Heart left ventricle (tissue), 16 donors: ENCODE measurements at places on chromosomes 6 and 20. TPM values are rescaled to one million over a fixed set of nuclear protein-coding genes. Genes with fewer than 3 reads are reported as not detected.

Gene IRF4
- total RNA-seq: 0.37 TPM

Gene PLN
- 3,015 TPM for total RNA-seq

DNA sequence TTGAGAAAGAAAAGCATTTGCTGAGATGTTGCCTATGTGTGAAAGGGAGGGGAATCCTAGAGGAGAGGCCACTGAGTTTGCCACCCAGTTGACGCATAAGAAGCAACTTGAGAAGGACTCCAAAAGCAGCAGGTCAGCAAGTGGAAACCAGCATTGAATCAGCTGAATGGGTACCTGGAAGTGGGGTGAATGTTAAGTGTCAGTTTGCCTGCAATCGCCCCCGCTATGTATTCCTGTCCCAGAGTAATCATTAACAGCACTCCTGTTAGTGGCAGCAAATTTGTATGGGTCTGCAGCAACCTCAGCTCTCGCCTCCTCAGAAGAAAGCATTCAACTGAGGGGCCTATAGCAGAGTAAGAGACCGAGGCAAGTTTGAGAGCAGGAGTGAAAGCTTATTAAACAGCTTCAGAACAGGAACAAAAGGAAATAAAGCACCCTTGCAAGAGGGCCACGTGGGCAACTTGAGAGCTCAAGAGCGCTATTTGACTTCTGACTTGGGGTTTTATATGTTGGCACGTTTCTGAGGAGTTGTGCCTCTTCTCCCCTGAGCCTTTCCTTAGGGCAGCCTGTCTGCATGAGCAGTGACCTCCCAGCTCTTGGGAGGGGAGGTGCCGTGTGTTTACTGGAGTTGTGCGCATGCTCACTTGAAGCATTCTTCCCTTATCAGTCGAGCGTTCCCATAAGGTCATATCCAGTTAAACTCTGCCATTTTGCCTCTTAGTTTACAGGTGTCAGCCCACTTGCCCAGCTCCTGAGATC, 122.6 kb upstream of the PHACTR1 start:
- DNase-seq: no peak

DNA sequence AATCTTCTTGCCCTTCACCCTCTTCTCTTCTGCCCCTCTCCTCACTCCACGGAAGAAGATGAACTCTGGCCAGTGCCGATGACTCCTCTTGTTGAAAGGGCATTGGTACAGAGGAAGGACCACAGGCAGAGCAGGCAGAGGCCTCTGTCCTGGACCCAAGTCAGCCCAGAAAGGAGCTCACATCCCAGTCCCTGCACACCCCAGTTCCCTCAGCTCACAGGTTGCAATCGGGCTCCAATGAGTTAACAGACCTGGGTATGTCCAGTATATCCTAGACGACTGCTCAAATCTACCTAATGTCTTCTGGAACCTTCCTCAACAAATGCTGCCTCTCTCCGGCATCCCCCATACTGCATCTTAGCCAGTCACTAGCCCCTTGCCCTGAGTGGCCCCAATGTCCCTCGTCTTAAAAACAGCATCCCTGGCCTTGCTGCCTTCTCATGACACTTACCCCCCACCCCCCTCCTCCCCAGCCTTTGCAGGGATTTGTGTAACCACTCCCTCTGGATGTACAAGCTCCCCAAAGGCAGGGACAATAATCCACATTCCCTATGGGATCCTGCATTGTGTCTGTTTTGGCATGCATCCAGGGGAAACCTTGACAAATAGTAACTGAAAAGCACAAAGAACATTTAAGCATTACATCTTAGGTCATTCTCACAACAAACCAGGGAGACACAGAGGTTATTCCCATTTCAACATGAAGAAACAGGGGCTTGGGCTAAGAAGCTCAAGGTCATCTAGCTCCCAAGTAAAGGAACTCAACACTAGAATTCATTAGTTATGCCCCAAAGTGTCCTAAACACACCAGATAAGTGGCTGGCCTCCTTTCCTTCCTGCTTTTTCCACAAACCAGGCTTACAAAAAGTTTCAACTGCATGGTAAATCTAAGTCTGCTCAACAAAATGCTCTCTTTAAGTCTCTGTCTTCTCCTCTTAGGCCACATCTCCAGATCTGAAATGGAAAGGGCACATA, 45.1 kb downstream of the TRERF1 start:
- peak; percentile 48 for DNase-seq

DNA sequence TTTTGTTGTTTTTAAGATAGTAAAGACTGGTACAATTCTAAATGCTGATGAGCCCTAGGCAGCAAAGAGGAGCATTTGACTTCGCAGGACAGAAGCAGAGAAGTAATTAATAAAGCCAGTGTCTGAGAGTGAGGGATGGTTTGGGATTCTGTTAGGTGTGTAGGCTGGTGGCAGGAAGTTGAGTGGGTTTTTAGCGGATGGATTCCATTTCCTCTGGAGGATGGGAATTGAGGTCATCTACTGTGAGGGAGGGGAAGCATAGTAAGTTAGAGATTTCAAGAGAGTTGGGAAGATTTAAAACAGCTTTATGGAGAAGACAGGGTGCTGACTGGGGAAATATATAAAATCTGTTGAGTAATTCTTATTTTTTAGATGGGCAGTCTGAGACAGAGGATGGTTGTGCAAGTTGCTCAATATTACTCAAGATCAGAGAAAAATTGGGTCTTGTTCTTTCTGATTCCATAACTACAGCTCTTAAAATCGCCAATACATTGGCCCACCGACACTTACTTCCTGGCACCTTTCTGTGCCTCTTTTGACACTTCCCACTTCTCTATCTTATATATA, 48.8 kb downstream of the PRL start:
- DNase-seq: no peak

Gene TSBP1
- total RNA-seq: not detected

GRCh38 chr20:35248641-35249475, 22.4 kb downstream of the MMP24 start:
- DNase-seq: no peak

DNA sequence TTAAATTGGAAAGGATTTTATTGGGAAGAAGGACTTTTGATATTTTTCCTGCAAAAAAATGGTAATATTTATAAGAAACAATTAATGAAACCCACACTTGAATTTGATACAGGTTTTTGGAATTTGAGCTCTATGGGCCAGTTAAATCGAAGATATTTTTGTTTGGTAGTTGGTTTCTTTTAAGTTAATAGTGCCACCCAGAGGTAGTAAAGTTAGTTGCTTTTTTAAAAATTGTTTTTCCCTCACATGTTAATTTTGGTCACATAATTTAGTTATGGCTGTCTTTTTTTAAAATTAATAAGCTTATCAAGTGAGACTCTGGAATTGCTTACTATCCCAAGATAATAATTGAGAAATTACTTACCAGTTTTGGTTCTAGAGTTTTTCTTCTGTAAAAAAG, 7.1 kb downstream of the PRIM2 start:
- DNase-seq: no peak

DNA sequence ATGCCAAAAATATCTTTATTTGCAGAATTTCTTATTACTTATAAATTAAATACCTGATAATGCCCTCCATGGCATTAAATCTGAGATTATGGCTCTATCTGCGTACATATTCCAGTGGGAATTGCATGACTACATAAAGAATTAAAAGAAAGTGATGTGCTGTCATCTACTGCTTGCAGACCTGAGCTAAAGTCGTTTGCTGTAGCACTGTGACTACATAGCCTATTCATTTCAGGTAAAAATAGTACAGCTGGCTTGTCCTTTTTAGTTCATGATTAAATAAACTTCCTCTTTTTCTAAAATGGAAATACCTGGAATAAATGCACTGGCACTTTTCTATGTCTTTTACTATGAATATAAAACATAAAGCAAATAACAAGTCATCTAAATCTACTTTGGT, 78.1 kb downstream of the CGA start:
- DNase-seq: no peak

Gene SLC22A16
- not detected for total RNA-seq

- no peak for DNase-seq
Observed at GRCh38 chr20:5509803-5510202, 193.0 kb upstream of the PROKR2 start.

Gene ADGRF5
- 47.7 TPM for total RNA-seq
